Thoracic aorta (tissue), 2 donors: ENCODE measurements at places on chromosomes 5 and 9.

- no peak overlapping the region for H3K27ac ChIP-seq
- peaks cover 12% of the 10 kb centered on the region for H3K4me1 ChIP-seq
- no peaks in the 10 kb centered on the region for H3K36me3 ChIP-seq
- no peaks in the 10 kb centered on the region for H3K27me3 ChIP-seq
Observed at GRCh38 chr9:70094747-70095146, 51.1 kb downstream of the MAMDC2 start.

- H3K27me3 ChIP-seq: no peaks in the 10 kb centered on the region
- H3K4me1 ChIP-seq: peaks cover 4% of the 10 kb centered on the region
- H3K27ac ChIP-seq: no peak within 1 kb of the TSS
- no peak within 1 kb of the TSS for H3K4me3 ChIP-seq
- no peak for DNase-seq
Observed at GRCh38 chr9:19033015-19033414, at the start of gene SAXO1. TSS of gene SAXO1 (minus strand) at chr9:19033209. CDS start at chr9:19032908, 301 bp downstream.

- H3K4me3 ChIP-seq: no peak overlapping the region
- H3K27ac ChIP-seq: no peak overlapping the region
- DNase-seq: no peak
- H3K36me3 ChIP-seq: no peaks in the 10 kb centered on the region
- peaks cover 17% of the 10 kb centered on the region for H3K4me1 ChIP-seq
Observed at GRCh38 chr5:91182763-91183162, 200.4 kb downstream of the ARRDC3 start.

DNA sequence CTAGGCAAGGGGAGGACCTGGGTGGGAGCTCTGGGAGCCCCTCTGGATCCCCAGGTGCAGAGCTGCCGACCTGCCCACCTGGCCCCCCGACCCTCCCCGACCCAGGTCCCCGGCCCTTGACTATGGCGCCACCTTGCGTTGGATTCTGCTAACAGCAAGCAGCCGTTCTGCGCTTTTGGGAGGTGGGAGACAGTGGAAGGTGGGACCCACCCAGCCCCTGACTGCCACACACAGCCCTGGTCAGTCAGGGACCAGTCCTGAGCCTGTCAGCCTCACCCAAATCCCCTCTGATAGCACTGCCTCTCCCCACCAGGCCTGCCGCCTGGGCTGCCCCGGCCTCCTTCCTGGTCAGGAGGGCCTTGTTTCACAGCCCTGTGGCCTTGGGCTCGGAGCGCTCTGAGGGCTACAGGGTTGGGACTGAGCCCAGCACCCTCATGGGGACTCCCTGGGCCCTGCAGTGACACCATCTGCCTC, 77.9 kb downstream of the HMCN2 start:
- H3K27ac ChIP-seq: no peak overlapping the region
- H3K4me1 ChIP-seq: no peaks in the 10 kb centered on the region
- H3K4me3 ChIP-seq: no peak overlapping the region
- no peak for DNase-seq
- H3K36me3 ChIP-seq: no peaks in the 10 kb centered on the region

DNA sequence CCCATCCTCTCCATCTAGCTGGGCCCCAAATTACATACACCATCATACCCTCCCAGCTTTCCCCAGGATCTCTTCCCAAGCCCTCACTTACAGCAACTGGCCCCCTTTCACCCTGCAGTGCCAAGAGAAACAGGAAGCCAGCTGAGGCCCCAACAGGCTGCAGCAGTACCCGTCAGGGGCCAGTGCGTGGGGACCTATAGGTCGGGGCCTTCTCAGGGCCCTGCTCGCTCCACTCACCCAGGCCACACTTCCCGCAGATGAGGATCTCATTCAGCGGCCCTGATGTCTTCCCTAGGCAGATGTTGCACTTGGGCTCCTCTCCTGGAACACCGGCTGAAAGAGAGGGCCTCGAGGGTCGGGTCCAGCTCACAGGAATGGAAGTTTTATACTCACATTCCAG, 6.8 kb downstream of the PHF19 start:
- peaks cover 31% of the 10 kb centered on the region for H3K36me3 ChIP-seq
- no peak for DNase-seq
- H3K4me1 ChIP-seq: peaks cover 23% of the 10 kb centered on the region

- no peaks in the 10 kb centered on the region for H3K4me1 ChIP-seq
- H3K27me3 ChIP-seq: no peaks in the 10 kb centered on the region
- no peak for DNase-seq
Observed at GRCh38 chr5:134423376-134423775, 11.7 kb upstream of the CDKN2AIPNL start.
